T follicular helper cell (primary cell): ENCODE measurements at places on chromosomes 4 and X.

GRCh38 chr4:42080306-42080705 lies 72.1 kb downstream of the BEND4 start:
- no peak for DNase-seq

- DNase-seq, result no peak
Measured at GRCh38 chr4:48546336-48546735, 56.3 kb downstream of the ZAR1 start.

- no peak for DNase-seq
Measured at GRCh38 chrX:104118765-104119164, 6.4 kb downstream of the ZCCHC18 start.

DNA sequence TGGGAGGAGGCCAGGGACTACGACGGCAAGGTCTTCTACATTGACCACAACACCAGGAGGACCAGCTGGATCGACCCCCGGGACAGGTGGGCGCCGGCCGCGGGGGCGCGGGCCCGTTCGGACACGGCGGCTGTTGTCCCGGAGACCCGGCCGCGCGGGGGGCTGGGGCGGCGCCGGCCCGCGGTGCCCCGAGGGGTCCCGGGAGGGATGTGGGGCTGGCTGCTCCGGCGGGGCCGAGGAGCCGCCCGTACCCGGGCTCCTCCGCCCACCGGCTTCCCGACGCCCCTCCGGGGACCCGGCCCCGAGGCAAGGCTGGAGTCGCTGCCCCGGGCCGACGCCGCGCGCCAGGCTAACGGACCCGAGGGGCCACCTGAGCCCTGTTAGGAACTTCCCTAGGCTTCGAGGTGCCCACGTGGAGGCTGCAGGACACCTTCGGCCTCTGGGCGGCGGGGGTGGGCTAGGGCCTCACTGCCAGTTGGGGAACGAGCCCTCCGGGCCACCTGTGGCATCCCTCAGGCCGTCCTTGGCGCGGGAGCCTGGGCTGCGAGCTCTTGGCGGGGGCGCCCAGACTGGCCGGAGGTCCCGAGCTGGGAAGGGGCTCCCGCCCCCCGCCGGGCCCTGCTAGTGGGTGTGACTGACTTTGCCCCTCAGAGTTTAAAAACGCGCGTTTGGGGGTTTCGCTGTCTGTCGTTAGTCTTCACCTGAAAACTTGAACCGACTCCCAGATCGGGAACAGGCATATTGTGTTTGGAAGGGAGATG lies 660 bp downstream of the WWC2 start:
- DNase-seq, result no peak

DNA sequence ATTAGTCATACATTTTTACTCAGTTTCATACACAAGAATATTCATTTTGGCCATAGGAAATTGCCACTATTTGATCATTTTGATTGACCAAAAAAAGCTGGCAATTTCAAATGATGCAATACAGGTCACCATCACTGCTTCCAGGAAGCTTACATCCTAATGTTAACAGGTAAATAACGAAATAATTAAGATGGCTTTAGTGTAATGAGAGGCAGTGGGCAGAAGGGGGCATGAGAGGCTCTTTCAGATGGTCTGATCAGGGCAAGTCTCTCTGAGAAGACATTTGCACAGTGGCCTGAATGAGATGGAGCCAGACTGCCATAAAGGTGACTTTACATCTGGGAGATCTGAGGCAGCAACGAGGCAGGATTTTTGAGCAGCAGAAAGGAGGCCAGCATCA lies 170.7 kb downstream of the SLIT2 start:
- DNase-seq, result peak; percentile 0
